Dorsolateral prefrontal cortex (tissue), 122 donors: ENCODE measurements at places on chromosomes 5 and 9.

- no peak for DNase-seq
Measured at GRCh38 chr5:42720251-42720650, 36.4 kb upstream of the CCDC152 start.

DNA sequence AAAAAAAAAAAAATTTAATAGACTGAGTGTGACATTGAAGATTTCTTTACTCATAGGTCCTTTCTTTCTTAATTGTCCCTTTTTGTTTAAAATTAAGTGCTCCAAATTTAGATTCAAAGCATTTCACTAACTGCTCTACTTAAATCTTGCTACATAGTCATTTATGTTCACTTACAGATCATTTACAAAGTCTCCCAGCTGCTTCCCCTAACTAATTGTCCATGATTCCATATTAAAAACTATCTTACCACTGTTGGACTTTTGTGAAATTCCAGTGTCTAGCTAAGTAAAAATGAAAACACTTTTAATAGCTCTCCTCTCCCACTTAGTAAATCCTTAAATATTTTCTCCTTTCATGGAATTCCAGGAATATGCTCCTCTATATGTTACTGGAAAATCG lies 850.5 kb downstream of the NR2F1-AS1 start:
- no peak for DNase-seq

GRCh38 chr5:37355161-37355560 lies 15.7 kb downstream of the NUP155 start:
- no peak for DNase-seq

DNA sequence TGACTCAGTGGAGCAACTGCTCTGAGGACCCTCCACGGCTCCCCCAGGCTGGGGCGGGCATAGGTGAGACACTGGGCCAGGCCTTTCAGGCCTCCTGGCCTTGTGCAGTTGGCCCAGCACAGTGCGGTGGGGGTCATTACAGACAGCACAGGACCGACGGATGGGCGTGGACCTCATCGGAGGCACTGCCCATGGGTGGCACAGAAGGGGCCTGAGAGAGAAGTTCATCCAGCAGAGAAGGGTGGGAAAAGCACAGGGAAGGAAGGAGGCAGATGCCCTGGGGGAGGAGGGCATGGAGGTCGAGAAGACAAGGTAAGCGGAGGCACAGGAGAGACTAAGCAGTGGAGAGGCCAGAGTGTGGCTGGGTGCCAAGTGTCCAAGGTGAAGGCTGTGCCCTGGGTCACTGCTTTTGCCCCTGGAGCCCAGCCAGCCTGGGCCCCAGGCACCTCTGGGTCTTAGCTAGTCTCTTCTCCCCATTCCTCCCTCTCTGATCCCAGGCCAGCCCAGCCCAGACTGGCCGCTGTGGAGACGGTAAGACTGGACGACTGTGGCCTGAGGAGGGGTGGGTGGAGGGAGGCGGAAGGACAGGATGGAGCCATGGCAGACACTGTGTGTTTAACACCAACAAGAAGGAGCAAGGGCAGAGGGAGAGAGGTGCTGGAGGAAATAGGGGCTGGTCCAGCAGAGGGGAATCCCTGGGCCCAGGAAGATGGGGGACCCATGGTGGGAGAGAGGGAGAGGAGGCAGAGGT lies 5.7 kb downstream of the IL3 start:
- DNase-seq, result no peak

- DNase-seq, result no peak
Measured at GRCh38 chr5:143174714-143175398, 228.6 kb downstream of the NR3C1 start.

GRCh38 chr5:156640691-156641241 lies 209.3 kb upstream of the PPP1R2B start:
- no peak for DNase-seq

DNA sequence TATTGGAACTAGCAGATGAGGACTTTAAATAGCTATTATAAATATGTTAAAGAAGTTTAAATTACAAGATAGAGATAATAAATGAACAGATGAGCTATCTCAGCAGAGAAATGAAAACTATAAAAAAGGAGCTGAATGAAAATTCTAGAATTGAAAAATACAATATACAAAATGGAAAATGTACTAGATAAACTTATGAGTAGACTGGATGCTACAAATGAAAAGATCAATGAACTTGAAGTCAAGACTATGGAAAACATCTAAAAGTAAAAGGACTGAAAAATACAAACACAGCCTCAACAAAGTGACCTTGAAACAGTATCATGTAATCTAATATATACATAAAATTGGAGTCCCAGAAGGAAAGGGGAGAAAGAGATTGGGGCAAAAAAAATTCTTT lies 10.7 kb upstream of the PDLIM4 start:
- DNase-seq, result no peak

GRCh38 chr5:136337039-136337625 lies 28.2 kb downstream of the TRPC7 start:
- DNase-seq, result no peak

DNA sequence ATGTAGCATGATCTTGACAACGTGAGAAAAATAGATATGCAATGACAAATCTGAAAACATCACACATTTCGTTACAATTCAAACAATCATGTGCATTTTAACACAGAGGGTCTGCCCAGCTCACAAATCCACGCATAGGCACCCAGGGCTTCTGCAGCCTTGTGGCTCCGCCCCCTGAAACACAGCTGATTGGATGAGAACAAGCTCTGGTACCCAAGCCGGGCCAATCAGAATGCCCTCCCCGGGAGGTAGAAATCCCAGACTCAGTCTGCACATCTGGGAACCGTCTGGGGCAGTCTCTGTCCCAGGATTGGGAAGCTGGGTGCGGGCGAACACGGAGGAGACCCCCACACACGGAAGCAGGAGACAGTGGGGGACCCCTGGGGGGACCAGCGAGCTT lies 137.5 kb downstream of the GAPVD1 start:
- DNase-seq, result no peak

DNA sequence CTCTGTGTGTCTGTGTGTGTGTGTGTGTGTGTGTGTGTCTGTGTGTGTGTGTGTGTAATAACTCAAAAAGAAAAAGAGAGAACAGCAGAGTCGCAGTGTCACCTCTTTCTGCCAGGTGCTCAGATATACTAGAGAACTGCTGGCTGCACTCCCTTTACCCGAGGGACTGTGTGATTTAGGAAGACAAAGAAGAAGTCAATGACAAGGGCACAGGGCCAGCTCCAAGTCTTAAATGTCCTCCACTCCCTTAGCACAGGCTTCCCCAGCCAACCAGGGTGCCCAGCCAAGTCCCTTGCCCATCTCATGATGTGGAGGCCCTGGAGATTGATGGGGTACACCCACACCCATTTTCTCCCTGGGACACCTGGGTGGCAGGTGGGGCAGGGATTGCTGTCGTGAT lies 8.7 kb downstream of the CCNJL start:
- DNase-seq, result no peak

- no peak for DNase-seq
Measured at GRCh38 chr5:69034898-69035297, 58.9 kb upstream of the SLC30A5 start.

- no peak for DNase-seq
Measured at GRCh38 chr9:14311171-14311949, 2.6 kb downstream of the NFIB start.

- DNase-seq, result no peak
Measured at GRCh38 chr9:113299800-113300292, 3.3 kb downstream of the RNF183 start.

DNA sequence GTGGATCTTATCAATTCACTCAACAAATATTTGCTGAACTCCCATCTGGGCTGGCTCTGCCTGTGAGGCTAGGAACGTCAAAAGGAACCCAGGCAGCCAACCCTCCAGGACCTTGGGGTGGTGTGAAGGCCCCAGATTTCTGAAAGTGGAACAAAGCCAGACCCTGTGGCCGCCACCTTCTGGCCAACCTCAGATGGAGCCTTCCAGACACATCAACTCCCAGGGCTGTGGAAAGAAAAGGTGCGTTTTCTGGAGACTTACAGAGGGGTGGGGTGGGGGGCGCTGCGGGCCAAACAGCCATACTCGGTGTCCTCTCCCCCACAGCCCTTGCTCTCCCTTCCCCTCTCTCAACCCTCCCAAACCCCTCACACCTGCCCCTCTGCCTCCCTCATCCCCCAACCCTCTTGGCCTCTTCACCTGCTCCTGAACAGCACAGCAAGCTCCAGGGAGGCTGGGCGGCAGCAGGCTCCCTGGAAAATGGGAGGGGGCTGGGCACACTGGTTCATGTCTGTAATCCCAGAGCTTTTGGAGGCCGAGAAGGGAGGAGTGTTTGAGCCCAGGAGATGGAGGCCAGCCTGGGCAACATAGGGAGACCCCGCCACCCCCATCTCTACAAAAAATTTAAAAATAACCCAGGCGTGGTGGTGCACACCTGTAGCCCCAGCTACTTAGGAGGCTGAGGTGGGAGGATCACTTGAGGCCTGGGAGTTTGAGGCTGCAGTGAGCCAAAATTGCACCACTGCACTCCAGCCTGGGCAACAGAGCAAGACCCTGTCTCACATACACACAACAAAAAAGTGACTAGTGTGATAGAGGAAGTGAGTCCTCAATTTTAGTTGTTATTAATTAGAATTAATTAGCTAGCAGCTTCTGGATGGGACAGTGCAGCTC lies 45.0 kb upstream of the PRRC2B start:
- DNase-seq, result peak; percentile 32

DNA sequence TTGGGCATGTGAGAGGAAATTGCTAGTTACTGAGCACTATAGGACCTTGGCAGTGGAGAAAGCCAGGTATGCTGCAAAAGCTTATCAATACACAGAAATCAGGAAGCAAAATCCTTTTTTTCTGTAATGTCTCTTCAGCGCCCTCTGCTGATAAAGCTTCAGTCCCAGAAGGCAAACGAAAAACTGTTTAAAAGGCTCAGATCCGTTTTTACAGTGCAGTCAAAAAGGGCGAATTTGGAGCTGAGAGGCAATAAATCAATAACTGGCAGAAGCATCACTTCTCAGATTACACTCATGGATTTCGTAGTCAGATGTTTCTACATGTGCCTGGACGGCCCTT lies 1.1 kb upstream of the MAN2A1 start:
- DNase-seq, result no peak

DNA sequence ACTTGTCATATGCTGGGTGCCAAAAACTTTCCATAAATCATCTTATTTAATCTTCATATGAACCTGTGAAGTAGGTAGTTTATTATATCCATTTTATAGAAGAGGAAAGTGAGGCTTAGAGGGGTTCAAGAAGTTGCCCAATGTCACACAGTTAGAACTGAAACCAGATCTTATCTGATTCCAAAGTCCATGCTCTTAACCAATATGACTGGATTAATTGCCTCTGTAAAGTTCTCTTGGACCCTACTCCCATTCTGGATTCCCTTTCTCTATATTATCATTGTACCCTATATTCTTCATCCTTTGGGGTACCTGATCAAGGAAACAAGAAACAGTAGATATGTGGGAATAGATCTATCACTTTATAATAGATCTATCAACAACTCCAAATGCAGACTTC lies 64.5 kb upstream of the GCNT4 start:
- DNase-seq, result no peak

- DNase-seq, result no peak
Measured at GRCh38 chr9:81999806-82000205, 11.2 kb downstream of the SPATA31D1 start.

- no peak for DNase-seq
Measured at GRCh38 chr5:110909950-110910349, 161.6 kb upstream of the TSLP start.

GRCh38 chr9:70499621-70500020 lies 85.2 kb upstream of the KLF9 start:
- DNase-seq, result no peak

DNA sequence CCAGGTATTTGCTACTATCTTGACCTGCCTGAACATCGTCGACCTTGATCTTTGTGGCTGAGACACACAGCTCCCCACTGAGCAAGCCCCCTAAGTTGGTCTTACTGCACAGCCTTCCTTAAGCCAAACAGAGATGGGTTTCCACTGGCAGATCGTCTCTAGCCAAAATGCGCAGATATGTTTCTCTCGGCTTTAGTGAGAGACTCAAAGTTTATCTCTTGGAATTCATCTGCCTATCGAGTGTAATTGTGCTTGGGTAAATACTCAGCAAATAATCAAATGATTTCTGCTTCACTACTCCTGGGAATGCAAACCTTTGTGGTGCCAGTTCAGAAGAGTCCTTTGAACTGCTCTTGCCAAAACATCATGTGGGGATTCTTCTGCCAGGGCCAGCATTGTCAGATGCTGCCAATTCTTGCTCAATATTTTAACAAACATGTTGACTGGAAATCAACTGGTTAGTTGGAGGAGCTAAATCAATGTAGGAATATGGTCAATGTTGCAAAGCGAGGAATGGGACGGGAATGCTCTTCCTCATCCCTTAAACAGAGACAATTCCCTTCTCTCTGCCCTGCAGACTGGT lies 141.2 kb upstream of the SLC28A3 start:
- no peak for DNase-seq

- DNase-seq, result no peak
Measured at GRCh38 chr5:83864652-83865051, 144.0 kb upstream of the HAPLN1 start.

GRCh38 chr9:2838371-2839000 lies 5.4 kb downstream of the PUM3 start:
- no peak for DNase-seq

DNA sequence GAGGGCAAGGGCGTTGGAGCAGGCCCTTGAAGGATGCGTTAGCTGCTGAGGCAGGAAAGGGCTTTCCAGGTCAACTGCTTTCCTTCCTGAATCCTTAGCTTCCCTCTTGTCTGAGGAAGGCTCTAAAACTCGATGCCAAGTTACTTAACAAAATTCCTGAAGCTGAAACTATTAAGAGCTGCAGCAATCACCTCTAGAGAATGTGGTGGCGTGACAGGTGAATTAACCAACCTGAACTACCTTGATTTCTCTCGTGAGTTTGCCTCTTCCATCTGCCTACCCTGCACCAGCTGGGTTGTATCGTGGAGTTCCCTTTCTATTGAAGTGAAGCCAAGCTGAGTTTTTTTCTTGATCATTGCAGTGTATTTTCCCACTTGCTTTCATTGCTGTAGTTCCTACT lies 96.1 kb downstream of the PDE8B start:
- DNase-seq, result no peak

- no peak for DNase-seq
Measured at GRCh38 chr5:54521856-54522479, 4.4 kb downstream of the SNX18 start.

GRCh38 chr5:78497573-78498533 lies 137.4 kb downstream of the SCAMP1 start:
- DNase-seq, result peak; percentile 56

GRCh38 chr5:148805326-148806290 lies 20.8 kb upstream of the ADRB2 start:
- DNase-seq, result peak; percentile 31

DNA sequence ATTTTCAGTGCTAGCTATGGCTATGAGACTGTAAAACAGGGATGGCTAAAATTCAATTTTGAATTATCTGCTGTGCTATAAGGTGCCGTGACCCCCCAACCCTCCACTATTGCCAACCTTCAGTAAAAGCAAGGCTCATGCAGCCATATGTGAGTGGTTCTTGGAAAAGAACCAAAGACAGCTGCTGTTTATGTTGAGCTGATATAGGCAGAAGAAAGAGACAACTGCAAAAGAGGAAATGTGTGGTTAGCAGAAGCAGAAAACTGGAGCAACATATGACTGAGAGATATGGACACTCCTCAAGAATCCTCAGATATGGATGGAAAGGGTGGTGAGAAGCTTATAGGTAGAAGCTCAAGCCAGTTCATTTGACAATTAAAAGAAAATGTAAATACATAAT lies 200.3 kb downstream of the TLE1 start:
- no peak for DNase-seq
